ENCODE measurements at places on chromosomes 1 and 21. TPM values are rescaled to one million over a fixed set of nuclear protein-coding genes. Genes with fewer than 3 reads are reported as not detected.
A peak's percentile ranks its signal among the peaks of the same experiment; 100 is the strongest.

GRCh38 chr1:88502886-88503285, 181.2 kb upstream of the PKN2 start:
- DNase-seq = no peak

DNA sequence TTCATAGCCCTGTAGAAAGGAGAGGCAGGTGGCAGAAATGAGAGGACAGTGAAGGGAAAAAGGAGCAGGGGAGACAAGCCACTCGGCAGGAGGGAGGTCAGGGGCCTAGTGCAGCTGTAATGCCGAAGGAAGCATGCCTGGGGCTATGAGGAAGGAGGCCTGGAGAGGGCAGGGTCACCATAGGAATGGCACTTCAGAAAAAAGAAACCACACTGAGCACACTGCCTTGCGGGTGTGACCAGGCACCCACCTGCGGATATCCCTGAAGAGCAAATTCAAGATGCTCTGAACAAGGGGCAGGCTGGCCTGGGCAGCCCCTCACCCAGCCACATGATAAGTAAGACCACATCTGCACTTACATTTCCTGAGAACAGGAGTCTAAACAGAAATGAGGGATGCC, 104.7 kb downstream of the JAK1 start:
- DNase-seq = peak; percentile 33

DNA sequence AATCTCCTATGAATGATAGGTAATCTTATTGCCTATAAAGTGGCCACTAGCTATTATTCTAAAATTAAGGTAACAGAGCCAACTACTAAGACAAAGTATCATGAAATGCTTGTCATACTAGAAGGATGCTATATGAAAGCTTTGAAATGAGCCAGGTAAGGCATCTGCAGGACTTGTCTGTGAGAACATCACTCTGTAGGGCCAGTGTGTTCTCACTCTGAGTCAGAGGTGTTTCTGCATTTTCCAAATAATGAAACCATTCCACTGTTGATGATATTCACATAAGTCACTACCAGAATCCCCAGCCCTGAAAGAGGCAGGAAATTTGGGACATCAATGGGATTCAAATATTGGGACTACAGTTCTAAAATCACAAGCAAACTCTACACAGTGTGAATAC, 25.8 kb upstream of the GBP5 start:
- DNase-seq = no peak

DNA sequence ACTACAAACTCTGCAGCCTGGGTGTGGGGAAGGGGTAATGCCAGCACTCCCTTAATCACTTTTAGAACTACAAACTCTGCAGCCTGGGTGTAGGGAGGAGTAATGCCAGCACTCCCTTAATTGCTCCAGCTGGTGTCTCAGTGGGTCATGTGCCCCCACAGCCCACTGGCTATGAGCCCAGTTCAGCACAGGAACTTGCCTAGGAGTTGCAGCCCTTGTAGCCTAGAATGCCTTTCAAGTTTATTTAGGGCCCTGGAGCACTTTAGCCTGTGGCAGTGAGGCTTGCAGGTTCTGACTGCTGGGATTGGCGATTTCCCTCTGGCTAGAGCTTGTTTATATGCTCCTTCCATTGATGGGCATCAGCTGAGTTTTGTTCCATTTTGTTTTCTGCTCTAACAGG, 17.1 kb downstream of the VN1R5 start:
- no peak for DNase-seq

DNA sequence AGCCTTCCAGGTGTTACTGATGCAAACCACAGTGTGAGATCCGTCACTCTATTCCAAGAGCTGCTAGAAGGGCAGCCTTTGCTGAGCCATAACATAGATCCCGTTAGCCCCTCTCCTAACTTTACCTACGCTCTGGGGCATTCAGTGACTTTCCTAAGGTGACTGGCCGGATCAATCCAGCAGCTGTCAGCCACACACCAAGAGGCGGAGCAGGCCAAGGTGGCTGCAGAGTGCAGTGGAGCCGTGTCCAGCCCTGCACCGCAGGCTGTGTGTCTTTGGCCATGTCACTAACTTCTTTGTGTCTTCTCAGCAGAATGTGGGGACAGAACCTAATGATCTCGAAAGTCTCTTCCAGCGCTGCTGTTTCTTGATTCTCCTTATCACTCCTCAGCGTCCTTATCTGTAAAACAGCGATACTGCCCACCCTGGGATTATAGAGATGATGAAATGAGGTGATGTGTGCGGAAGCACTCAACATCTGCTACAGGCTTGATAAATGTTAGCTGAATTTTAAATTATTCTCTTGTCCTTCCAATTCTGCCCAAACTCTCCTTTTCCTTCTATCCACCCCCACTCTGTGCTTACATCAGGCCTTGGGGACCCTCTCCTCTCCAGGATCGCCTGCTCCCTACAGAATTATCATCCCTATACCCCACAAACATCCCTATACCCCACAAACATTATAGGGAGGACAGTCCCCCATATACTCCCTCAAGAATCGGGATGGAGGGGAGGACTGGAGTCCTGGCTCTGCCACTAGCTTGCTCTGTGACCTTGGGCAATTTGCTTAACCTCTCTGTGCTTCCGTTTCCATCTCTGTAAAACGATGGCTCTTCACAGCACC, 25.8 kb upstream of the LRRN2 start:
- DNase-seq = no peak

DNA sequence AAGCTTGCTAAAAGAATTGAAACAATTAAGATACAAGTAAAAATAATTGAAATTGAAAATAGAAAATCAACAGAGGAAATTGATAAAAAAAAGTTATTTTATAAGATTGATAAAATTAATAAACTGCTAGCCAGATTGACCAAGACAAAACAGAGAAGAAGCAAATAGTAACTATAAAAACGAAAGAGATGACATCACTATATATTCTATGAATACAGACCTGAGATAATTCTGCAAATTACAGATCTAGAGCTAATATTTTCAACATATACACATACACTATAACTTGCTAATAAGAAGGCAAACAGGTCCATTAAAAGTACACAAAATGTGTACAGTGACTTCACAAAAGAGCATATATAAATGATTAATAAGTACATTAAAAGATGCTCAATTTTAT, 90.1 kb upstream of the RNPC3 start:
- no peak for DNase-seq

GRCh38 chr1:110628323-110629105, 22.4 kb upstream of the KCNA2 start:
- DNase-seq = no peak

GRCh38 chr1:115063228-115063901, 25.9 kb downstream of the TSPAN2 start:
- no peak for DNase-seq

DNA sequence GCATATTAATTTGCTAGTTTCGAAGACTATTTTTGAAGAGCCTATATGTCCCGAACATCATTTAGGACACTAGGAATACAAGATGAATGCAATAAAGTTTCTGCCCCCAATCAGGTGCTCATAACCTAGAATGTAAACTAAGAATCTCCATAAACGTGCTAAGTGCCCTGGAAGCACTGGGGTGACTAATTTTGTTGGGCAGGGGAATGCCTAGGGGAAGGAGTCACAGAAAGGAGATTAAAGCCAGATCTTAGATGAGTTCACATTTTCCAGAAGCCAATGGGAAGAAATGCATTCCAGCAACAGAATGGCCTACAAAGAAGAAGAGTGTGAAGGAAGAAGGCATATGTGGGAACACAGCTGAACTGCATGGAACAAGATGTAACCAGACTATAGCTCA, 19.5 kb downstream of the SCYL3 start:
- DNase-seq = no peak

DNA sequence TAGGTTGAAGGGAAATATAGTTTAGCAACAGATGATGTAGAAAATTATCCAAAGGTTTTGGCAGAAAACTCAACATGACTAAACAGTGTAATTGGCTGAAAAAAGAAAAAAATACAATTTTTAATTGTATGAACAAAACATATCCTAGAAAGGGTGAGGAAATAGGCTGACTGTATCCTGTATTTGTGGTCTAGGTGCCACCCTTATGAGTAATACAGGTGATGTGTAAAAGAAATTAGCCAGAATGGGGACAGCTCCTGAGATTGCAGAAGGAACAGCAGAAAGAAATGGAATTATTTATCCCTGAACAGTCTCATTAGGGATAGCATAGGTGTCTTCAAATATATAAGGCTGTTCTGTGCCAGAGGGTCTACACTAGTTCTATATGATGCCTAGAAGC, 24.6 kb downstream of the DNASE2B start:
- no peak for DNase-seq

DNA sequence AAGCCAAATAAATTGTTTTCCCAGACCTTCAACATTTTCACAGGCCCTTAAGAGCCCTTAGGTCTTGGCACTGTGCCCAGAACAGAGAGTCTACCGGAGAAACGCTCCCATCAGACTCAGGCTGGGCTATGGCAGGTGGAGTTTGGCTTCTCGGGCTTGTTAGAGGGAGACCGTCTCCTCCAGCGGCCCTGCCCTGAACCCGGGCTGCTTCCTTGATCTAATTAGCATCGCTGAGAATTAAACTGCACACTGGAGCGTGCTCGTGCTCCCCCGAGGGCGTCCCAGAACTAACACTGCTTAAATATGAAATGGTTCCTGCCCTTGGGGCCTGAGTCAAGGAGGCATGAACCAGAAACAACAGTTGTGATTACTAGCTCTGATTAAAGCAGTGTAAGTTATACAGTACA, 634.4 kb downstream of the MATN1 start:
- DNase-seq = no peak

DNA sequence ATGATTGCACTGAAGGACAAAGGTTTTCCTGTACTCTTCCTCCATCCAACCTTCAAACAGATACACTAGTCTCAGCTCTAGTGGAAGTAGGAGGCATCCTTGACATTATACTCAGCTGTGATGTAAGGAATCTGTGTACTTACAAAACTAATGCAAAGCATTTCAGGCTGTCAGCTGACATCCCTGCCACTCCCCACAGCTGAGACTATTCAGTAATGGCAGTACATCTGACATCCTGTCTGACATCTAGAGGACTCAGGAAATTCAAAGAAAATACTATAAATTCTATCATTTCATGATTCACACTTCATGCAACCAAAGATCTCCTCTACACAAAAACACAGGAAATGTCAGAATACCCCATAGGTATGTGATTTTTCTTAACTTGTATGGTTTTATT, 325.8 kb downstream of the SMYD3 start:
- no peak for DNase-seq

DNA sequence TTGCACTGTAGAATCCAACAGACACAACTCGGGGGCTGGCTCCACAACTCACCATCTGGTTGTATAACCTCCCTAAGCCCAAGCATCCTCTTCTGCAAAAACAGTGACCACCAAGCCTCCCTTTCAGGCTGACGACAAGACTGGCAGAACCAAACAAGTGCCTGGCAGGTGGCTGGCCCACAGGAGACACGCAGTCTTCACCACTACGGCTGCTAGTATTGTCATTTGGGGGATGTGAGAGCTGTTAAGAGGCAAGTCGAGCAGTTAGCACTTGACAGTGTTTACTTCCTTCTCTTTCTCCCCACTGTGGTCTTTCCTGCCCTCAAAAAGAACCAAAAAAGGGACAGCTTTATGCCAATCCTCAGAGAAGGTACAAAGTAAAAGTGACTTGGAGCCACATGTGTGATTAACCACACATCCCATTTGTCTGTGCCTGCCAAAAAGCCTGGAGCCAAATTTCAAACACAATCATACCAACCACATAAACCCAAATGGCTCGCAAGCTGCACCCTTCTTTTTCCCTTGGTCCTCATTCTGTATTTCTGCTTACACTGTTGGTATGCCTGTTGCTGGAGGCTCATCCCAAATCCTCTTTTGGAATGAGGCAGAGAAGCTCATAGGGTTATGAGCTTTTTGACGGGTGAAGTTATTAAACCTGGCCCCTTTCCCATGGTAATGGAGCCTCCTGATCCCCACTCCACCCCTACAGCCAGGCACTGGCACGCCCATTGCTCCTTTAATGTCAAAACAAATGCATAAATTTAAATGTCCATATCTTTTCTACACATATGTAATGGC, 94.1 kb downstream of the TGFBR3 start:
- DNase-seq = no peak

GRCh38 chr1:44881011-44881632, 38.1 kb upstream of the PTCH2 start:
- DNase-seq = no peak

CR1 gene
- 1.2 TPM for total RNA-seq

CFHR3 gene
- total RNA-seq = 0.36 TPM

MROH9 gene
- 1.3 TPM for total RNA-seq

OR2L2 gene
- total RNA-seq = not detected

FCGR2B gene
- total RNA-seq = 0.89 TPM

NECAP2 gene
- total RNA-seq = 52.0 TPM

PIK3CD gene
- 4.6 TPM for total RNA-seq
